Activated T-cell treated with anti-CD3 and anti-CD28 coated beads, Interleukin-2, amount 50 U/mL, for 72 hours (primary cell): ENCODE measurements at places on chromosomes 12 and 14. TPM values are rescaled to one million over a fixed set of nuclear protein-coding genes. Genes with fewer than 3 reads are reported as not detected.

DNA sequence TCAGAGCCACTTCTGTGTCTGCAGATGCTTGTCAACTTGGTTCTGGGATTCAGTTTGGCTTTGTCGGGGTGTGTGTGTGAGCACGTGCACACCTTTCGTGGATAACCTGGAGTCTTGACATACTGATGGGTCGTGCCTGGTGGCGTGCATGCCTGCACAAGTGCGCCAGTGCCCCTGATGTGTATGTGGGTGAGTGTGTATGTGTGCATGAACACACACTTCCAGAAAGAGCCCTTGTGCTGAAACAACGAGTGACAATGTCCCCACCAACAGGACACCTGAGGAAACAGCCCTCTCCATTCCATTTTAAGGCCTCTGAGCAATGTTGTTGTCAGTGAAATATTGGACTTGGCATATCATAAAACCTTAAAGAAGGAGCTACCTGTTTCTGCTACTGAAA, 53.9 kb downstream of the SMUG1 start:
- DNase-seq = no peak

GRCh38 chr12:10249690-10250455, 37.2 kb downstream of the GABARAPL1 start:
- DNase-seq = peak; percentile 32

DNA sequence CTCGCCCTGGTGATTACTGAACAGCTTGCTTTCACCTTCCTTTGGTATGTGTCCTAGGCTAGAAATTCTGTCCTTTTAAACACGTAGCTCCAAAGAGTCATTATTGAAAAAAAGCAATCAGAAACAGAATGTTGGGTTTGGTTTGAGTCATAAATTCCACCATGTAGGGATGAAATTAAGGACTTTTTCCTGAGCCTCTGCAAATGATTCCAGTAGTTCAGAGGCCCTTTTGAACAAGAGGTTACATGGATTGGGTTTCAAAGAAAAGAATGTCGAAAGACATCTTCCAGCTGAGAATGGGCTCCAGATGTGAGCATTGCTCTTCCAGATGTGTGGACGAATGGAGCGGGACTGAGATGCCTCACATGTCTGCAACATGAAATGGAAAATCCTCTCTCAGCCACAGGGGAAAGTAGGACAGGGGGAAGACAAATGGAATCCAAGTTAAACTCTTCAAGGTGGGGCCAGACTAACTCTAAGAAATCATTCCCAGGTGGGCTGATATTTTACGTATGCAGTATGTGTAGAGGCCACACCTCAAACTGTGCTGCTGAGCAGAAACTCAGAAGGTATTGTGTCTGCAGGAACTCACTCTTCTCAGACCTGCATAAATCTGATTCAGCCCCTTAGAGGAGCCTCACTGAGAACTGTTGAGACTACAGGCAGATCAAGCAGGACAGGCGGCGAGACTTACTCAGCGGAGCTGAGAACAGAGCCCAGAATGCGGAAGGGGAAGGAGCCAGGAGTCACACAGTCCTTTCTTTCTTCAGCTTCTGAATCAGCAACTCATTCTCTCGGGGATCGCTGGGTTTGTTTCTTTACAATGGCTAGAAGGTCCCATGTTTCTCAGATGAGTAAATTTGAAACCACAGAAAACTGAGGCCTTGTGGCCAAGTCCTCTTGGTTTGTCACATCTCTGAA, 23.3 kb upstream of the EMP1 start:
- DNase-seq = peak; percentile 63

The PAPLN gene
- 0.58 TPM for total RNA-seq

The OTX2 gene
- total RNA-seq = not detected

The GPD1 gene
- total RNA-seq = 1.6 TPM

The ADCY4 gene
- 6.9 TPM for total RNA-seq

The WIF1 gene
- 0.22 TPM for total RNA-seq

The HPD gene
- not detected for total RNA-seq
